ENCODE measurements at places on chromosomes 11 and 22. TPM values are rescaled to one million over a fixed set of nuclear protein-coding genes. Genes with fewer than 3 reads are reported as not detected.

DNA sequence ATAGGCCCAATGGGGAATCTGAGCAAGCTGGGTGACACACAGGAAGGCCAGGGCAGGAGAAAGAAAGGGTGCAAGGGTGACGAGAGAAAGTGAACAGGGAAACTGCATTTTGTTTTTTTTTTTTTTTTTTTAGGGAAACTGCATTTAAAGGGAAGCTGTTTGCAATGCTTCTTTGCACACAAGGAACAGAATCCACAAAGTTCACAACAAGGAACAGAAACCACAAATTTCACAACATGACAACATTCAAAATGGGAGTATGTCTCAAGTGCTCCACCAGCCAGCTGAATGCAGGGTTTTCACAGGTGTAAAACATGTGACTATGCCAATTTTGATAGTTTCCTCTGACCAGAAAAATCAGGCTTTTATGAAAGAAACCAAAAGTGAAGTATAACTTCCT lies 6.8 kb upstream of the PLAAT3 start:
- DNase-seq = no peak

DNA sequence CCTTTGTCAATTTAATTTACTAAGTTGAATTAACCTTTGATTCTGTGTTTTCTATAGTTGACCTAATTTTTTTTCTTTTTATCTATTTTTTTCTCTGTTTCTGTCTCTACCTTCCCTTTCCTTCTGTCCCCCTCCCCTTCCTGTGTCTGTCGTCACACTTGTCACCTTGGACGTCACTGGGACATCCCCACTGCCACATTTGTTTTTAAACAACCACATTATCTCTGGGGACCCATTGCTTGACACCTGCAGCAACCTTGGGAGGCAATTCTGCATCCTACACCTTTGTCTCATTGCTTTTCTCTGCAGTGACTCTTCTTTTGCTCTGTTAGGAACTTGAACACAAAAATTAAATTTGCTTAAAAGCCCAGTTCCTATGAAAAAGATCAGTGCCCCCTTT lies 51.8 kb upstream of the TTC12 start:
- no peak for DNase-seq

DNA sequence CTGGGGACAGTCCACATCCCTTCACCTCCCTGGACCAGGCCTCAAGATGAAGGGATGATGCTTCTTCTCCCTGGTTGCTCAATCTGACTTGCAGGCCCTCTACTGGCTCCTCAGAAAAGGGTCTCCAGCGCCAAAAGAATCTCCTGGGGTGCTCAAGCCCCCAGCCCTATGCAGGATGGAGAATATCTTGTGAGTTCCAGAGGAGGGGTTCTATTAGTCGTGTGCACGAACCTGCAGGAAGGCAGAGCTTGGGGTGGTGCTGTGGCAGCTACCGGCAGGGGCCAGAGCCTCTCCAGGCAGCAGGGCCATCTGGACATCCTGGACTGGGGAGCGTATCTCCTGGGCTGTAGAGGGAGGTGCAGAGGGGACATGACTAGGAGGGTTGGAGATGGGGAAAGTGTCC lies 1339.5 kb downstream of the BRD1 start:
- DNase-seq = peak; percentile 41

DNA sequence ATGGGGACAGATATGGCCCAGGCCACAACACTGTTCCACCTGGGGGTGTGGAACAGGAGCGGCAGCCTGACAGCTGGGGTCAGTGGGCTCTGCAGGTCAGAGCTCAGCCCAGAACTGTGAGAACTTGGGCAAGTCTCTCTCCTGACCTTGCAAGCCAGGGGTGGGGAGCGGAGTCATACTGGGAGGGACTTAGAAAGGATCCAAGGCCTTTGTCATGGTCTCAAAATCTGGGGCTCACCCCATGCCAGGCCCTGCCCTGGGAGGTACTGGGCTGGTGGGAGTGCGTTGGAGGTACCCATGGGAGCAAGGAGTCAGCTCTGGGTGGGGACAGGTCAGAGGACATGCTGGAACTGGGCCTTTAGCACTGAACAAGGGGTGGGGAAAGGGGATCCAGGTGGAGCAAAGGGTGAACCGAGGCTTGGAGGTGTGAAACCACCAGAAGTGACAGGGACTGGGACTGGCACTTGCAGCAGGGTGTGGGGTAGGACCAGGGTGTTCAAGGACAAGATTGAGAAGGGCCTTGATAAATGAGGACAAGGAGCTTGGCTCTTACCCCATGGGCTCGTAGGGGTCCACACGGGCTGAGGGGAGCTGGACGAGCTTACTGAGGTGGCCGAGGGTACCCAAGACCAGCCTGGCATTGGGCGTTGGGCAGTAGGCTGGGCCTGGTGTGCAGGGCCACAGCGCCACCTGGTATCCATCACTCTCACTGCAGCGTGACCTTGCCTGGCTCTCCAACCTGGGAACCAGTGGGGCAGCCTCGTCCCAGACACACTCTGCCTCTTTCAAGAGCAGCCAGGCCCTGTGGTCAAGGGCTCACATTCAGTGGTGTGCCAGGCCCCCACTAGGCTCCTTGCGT lies 7.4 kb upstream of the PMM1 start:
- DNase-seq = peak; percentile 42

- DNase-seq = no peak
Measured at GRCh38 chr11:131957201-131957600, 586.8 kb downstream of the NTM start.

The MSANTD4 gene
- total RNA-seq = 14.2 TPM

DNA sequence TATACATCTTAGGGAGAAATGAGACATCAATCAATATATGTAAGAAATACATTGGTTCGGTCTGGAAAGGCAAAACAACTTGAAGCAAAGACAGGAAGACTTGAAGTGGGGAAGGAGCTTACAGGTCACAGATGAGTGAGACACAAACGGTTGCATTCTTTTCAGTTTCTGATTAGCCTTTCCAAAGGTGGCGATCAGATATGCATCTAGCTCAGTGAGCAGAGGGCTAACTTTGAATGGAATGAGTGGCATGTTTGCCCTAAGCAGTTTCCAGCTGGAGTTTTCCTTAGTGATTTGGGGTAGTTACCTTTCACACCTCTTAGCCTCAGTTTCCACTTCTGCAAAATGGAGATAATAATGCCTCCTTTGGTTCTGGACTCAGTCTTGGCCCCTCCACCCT lies 15.8 kb downstream of the LHFPL7 start:
- DNase-seq = no peak

DNA sequence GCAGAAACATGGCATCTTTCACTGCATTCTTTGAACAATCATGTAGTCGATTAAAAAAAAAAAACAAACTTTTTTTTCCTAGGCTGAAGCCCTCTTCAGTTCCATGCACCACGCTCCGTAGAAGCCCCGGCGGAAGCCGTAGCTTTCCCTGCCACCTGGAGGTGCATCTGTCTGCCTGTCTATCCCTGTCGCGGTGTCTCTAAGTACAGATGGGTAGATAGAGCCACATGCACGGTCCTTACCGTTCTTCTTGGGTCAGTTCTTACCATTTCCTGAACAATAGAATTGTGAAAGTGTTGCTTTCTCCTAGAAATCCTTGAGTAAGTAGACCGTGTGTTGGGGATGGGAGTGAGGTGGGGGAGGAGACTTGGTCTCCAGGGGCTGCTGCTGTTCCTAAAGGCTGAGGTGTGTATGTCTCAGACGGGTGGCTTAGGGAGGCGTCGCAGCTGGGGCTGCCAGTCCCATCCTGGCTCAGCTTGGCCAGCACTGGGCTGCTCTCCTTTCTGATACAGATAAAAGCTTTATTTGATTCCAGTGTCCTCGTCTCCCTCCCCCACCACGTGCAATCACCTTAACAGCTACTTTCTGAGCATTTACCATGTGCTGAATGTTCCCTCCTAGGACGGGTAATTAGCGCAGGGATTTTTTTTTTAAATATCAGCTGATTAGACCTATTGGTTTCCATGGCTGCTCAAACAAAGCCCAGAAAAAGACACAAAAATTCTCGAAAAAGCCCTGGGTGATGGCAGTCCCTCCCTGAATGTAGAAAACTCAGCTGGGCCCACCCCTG lies 46.8 kb downstream of the MACROD1 start:
- DNase-seq = no peak

The ZC3H12C gene
- total RNA-seq = 6.4 TPM

The LRP4 gene
- 0.28 TPM for total RNA-seq

- DNase-seq = no peak
Measured at GRCh38 chr22:39183991-39184585, 31.6 kb upstream of the CBX7 start.

The TUBA8 gene
- total RNA-seq = 0.91 TPM

The FAM83F gene
- not detected for total RNA-seq

The DAGLA gene
- total RNA-seq = 2.6 TPM

DNA sequence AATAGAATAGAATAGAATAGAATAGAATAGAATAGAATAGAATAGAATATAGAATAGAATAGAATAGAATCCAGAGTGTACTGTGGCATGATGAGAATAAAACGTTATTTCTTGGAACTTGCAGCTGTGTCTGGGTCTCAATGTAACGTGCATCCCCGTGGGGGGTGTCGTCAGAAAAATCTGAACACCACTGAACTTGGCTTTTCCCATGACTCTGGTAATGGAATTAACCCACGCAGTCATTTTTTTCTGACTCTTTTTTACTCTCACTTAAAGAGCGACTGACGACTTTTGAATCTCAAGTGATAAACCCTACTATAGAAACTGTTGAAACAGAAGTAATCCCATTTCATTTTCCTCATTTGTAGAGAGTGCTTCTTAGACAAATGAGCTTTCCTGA lies 92.4 kb upstream of the BID start:
- DNase-seq = no peak

GRCh38 chr11:6228520-6228919 lies 5.9 kb downstream of the FHIP1B start:
- no peak for DNase-seq

The BTG4 gene
- not detected for total RNA-seq

The TMEM179B gene
- 131 TPM for total RNA-seq

- no peak for DNase-seq
Measured at GRCh38 chr11:15988693-15989231, 367.6 kb downstream of the SOX6 start.

- DNase-seq = peak; percentile 44
Measured at GRCh38 chr11:94183886-94184264, 55.2 kb downstream of the PANX1 start.

- no peak for DNase-seq
Measured at GRCh38 chr11:34616830-34617504, 3.9 kb upstream of the EHF start.

The CLMP gene
- 21.6 TPM for total RNA-seq

GRCh38 chr22:18069041-18069440 lies 8.7 kb upstream of the PEX26 start:
- DNase-seq = no peak

The MB gene
- not detected for total RNA-seq

- no peak for DNase-seq
Measured at GRCh38 chr11:42175203-42175602, 715.8 kb upstream of the LRRC4C start.

The P4HA3 gene
- not detected for total RNA-seq

DNA sequence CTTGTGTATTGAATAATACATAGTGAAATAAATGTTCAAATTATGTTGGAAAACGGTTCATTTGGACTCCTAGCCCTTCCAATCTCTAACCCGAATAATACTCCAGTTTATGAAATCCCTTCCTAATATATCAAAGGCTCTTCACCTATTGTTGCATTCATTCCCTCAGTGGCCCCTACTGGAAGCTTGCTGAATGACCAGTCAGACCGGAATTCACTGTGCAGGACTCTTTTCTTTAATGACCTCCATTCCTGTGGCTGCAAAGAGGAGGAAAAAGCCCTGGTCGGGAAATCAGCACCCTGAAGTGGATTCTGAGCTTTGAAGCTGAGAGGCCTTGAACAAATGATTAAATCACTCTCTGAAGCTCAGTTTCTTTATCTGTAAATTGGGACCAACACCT lies 19.1 kb upstream of the RCN1 start:
- DNase-seq = peak; percentile 20

DNA sequence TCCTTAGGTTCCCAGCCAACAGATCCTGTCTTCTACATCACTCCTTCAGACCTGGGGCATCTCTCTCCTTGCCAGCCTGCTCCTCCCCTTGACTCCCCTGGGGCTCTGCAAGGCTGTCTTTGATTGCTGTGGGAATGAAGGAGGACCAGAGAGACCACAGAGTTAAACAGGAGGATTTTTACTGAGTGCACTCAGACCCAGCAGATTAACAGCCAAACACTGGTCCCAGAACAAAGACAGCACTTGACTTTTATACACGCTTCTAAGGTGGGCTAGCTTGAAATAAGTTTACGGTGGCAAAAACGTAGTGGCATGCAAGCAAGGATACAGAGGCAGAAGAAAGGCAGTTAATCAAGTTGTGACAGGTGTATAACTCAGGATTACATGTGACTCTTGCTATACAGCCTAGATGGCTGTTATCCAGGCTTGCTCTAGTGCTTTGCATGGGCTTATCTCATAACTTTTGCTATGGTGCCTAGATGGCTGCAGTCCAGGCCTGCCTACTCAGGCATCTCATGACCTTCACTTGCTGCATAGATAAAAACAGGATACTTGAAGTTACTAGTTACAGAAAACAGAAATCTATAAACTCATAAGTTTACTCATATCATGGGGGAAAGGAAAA lies 22.0 kb upstream of the GLYATL1 start:
- no peak for DNase-seq

GRCh38 chr22:43831561-43832392 lies 19.7 kb upstream of the EFCAB6 start:
- DNase-seq = no peak

The ABTB2 gene
- 0.09 TPM for total RNA-seq

The NPTXR gene
- 2.1 TPM for total RNA-seq

GRCh38 chr11:119491753-119492510 lies 69.0 kb upstream of the THY1 start:
- no peak for DNase-seq

- DNase-seq = no peak
Measured at GRCh38 chr11:9616858-9617257, 43.4 kb downstream of the WEE1 start.

DNA sequence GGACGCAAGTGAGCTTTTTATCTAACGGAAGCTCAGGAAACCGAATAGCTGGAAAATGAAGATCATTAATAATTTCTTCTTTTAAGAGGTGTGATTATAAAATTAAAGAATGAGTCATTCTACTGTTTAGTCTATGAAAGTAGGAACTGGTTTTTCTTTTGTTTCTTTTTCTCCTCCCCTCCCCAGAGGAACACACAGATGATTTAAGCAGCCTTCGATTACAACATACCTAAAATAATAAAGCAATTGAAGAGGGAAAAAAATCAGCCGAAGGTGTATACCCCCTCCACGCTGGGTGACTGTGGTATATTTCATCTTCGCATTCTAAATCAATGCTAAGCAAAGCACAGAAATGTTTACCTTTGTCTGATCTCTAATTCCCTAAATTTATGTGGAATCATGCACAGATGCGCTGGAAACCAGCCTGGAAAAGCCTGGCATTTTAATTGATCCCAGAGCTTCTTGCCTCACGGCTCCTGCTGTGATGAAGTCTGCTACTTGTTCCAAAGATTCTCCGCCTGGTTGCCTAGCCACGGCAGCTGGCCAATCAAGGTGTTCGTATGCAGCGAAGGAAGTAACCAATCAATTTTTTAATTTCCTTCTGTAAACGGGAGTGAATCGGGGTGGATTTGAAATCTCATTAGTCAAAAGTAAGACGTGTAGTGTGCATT lies 133.9 kb downstream of the FANCF start:
- no peak for DNase-seq

The RGL4 gene
- not detected for total RNA-seq

The APOA4 gene
- total RNA-seq = not detected

GRCh38 chr11:44623731-44624491 lies 58.4 kb downstream of the CD82 start:
- DNase-seq = peak; percentile 43
